ENCODE measurements at places on chromosomes 13 and 19. TPM values are rescaled to one million over a fixed set of nuclear protein-coding genes. Genes with fewer than 3 reads are reported as not detected.

UNC13A gene
- total RNA-seq, result 0.49 TPM

DNA sequence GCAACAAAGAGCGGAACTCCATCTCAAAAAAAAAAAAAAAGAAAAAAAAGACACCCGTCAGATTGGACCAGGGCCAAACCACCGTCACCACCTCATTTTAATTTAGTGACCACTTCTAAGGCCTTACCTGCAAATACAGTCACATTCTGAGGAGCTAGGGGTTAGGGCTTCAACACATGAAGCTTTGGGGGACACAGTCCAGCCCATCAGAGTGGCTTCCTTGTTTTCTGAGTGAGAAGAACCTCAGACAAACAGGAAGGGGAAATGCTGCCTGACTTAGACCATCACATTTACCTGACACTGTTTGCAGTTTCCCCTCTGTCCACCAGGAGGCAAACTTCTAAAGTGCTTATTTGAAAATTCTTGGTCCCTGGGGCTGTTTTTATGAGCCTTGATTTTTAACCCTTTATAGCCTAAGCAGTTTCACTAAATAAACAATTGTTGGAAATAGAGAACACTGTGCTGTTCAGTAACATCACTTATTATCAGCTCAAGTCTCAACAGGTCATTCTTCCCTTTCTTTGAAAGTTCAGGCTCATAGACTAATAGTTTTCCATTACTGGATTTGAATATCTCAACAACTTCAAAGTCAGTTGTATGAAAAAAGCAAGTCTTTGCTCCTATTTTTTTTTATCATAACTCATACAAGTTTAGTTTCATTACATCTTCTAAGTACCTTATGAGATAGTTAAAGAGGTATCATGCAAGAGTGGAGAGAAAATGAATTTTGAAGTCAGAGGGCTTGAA, 74.9 kb upstream of the WASF3 start:
- no peak overlapping the region for H3K27ac ChIP-seq
- no peaks in the 10 kb centered on the region for H3K36me3 ChIP-seq
- no peak overlapping the region for H3K4me3 ChIP-seq
- no peaks in the 10 kb centered on the region for H3K4me1 ChIP-seq

SLC10A2 gene
- not detected for total RNA-seq

- H3K4me1 ChIP-seq, result no peaks in the 10 kb centered on the region
- H3K27ac ChIP-seq, result no peak overlapping the region
- H3K27me3 ChIP-seq, result no peaks in the 10 kb centered on the region
- DNase-seq, result no peak
- H3K36me3 ChIP-seq, result no peaks in the 10 kb centered on the region
Observed at GRCh38 chr13:34044041-34044440, 226.1 kb downstream of the RFC3 start.

- no peak overlapping the region for H3K4me3 ChIP-seq
- no peaks in the 10 kb centered on the region for H3K36me3 ChIP-seq
- H3K4me1 ChIP-seq, result peaks cover 87% of the 10 kb centered on the region
- H3K27me3 ChIP-seq, result no peaks in the 10 kb centered on the region
- no peak overlapping the region for H3K27ac ChIP-seq
Observed at GRCh38 chr13:98557937-98558792, 18.7 kb downstream of the STK24 start.

DNA sequence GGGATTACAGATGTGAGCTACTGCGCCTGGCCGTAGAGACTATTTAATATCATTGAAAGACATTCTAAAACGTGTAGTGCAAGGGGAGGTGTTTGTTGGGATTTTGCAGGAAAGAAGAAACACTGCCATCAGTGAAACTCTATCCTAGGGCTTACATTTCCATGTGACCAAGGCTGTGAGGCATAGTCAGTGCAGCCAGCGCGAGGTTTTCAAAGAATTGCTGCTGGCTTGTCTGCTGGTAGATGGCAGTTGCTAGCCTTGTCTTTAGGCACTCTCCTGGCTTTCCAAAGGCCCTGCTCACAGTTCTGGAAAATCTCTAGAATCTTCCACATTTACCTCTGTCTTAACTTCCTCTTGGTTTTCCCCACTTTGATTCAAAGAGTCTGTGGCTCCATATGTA, 77.5 kb downstream of the GPC6 start:
- DNase-seq, result no peak
- no peaks in the 10 kb centered on the region for H3K36me3 ChIP-seq
- no peak overlapping the region for H3K4me3 ChIP-seq

GRCh38 chr13:91167706-91168385, 179.6 kb upstream of the MIR17HG start:
- no peak overlapping the region for H3K4me3 ChIP-seq
- no peak for DNase-seq
- H3K27ac ChIP-seq, result no peak overlapping the region
- no peaks in the 10 kb centered on the region for H3K36me3 ChIP-seq
- H3K4me1 ChIP-seq, result no peaks in the 10 kb centered on the region

SCAF1 gene
- total RNA-seq, result 20.4 TPM

VAV1 gene
- 5.9 TPM for total RNA-seq

GRCh38 chr19:16258440-16258903, 60.8 kb downstream of the AP1M1 start:
- no peaks in the 10 kb centered on the region for H3K36me3 ChIP-seq
- H3K4me3 ChIP-seq, result no peak overlapping the region
- no peak for DNase-seq

GRCh38 chr19:43286786-43287185, 17.5 kb upstream of the PSG9 start:
- H3K4me3 ChIP-seq, result no peak overlapping the region
- H3K4me1 ChIP-seq, result no peaks in the 10 kb centered on the region
- H3K27ac ChIP-seq, result no peak overlapping the region
- DNase-seq, result no peak

DNA sequence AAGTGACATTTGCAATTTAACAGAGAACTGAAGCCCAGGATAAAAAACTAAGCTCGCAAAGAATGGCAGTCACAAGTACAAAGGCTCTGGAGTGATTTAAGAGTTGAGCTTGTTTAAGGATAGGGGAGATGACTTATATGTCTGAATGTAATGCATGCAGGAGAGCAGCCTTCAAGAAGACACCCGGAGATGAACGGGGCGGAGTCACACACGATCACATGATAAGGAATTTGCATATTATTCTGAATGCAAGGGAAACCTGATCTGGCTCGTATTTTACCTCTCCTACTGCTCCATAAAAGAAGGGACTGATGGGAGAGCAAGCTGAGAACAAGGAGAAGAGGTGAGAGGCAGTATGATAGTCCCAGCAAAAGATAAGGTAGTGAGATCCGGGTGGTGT, 12.9 kb downstream of the TBC1D4 start:
- no peaks in the 10 kb centered on the region for H3K27me3 ChIP-seq
- no peaks in the 10 kb centered on the region for H3K36me3 ChIP-seq
- DNase-seq, result no peak
- H3K4me3 ChIP-seq, result no peak overlapping the region
- no peak overlapping the region for H3K27ac ChIP-seq
- peaks cover 24% of the 10 kb centered on the region for H3K4me1 ChIP-seq

DNA sequence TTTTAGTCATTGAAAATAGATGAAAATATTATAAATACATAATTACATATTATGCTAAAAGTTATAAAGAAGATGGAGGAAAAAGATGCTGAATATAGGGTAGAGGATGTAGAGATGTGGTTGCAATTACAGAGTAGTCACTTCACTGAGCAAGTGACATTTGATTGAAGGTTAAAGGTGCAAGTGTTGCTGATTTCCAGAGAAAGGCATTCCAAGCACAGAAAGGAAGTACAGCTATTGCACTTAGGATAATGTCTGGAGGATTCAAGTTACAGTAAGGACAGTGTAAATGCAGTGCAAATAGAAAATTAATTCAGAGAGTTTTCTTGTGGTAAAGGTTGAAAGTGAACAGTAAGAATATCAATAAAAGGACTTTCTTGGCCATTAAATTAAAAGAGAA, 1721.8 kb downstream of the PCDH9 start:
- H3K4me3 ChIP-seq, result no peak overlapping the region
- no peaks in the 10 kb centered on the region for H3K27me3 ChIP-seq
- no peaks in the 10 kb centered on the region for H3K36me3 ChIP-seq
- no peaks in the 10 kb centered on the region for H3K4me1 ChIP-seq

GRCh38 chr13:97986835-97987234, 33.4 kb downstream of the IPO5 start:
- no peaks in the 10 kb centered on the region for H3K27me3 ChIP-seq
- no peak overlapping the region for H3K27ac ChIP-seq
- H3K36me3 ChIP-seq, result peaks cover 61% of the 10 kb centered on the region
- H3K4me1 ChIP-seq, result no peaks in the 10 kb centered on the region

DNA sequence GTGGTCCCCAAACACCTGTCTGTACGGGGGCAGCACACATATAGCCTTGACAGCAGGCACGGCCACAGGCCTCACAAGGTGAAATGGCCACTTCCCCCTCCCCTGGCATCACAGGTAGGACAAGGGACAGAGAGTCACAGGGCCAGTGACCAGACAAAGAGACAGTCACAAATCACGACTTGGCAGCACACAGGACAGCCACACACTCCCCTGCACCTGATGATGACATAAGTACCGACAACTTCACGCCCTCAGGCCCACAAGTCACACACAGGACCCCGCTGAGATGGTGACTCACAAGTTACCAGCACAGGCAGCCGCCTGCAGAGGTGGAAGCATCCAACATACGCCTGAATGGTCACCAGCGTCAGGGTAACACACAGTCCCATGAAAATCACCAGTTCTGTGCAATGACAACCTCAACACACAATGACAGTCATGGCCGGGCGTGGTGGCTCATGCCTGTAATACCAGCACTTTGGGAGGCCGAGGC, 16.5 kb downstream of the TYK2 start:
- no peaks in the 10 kb centered on the region for H3K4me1 ChIP-seq
- H3K27me3 ChIP-seq, result no peaks in the 10 kb centered on the region
- H3K27ac ChIP-seq, result no peak overlapping the region
- DNase-seq, result no peak
- no peaks in the 10 kb centered on the region for H3K36me3 ChIP-seq
- H3K4me3 ChIP-seq, result no peak overlapping the region

MYO9B gene
- 100 TPM for total RNA-seq

GRCh38 chr19:58357481-58358145, 4.3 kb upstream of the A1BG start:
- H3K36me3 ChIP-seq, result no peaks in the 10 kb centered on the region
- peak overlapping the region; percentile 41 for H3K4me3 ChIP-seq
- DNase-seq, result no peak
- peaks cover 31% of the 10 kb centered on the region for H3K4me1 ChIP-seq
- no peak overlapping the region for H3K27ac ChIP-seq

RAB3A gene
- total RNA-seq, result 5.6 TPM

MBNL2 gene
- total RNA-seq, result 63.1 TPM

GRCh38 chr19:35689836-35690235, 14.5 kb upstream of the ZBTB32 start:
- no peaks in the 10 kb centered on the region for H3K4me1 ChIP-seq
- H3K27ac ChIP-seq, result no peak overlapping the region
- H3K27me3 ChIP-seq, result no peaks in the 10 kb centered on the region

DNA sequence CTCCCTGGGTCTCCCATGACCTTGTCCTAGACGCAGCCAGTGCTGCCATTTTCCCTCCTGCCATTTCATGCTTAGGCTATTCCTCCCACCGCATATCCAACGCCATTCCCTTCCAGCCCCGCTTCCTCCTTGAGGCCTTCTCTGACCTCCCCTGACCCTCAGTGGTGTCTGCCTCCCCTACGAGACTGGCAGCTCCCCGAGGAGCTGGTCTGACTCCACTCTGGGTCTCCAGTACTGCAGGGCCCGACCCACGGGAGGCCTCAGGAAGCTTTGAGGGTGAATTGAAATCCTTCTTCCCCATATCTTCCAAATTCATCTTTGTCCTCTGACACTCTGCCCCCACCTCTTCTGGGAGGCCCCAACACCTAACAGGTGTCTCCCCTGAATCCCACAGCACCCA, 708 bp downstream of the KLK15 start:
- no peaks in the 10 kb centered on the region for H3K27me3 ChIP-seq
- no peaks in the 10 kb centered on the region for H3K36me3 ChIP-seq
- no peak overlapping the region for H3K4me3 ChIP-seq
- no peak for DNase-seq

DNA sequence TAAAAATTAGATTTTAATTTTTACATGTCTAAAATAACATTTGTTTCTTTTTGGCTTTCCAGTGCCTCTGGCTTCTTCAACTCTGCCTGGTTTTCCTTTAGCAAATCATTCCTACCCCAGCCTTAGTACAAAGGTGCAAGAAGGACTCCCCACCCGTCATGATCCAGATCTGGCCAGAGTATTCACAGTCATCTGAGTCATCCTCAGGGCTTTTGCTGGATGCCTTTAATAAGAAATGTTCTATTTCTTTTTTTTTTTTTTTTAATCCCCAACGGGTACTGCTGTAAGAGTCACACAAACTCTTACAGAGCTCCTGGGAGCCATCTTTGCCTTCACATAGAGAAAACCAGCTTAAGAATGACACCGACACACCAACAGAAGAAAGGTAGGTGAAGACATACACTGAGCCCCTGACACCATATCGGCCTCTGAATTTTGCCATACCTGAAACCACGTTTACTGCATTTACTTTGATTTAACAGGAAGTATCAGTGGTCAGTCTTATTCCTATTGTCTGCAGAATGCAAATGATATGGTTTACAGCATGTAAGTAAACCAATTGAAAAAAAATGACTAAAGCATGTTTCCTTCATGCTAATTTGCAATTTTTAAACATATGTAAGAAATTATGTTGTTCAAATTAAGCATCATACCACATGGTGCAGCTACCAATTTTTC, 184.4 kb downstream of the NALCN start:
- no peaks in the 10 kb centered on the region for H3K4me1 ChIP-seq
- no peaks in the 10 kb centered on the region for H3K36me3 ChIP-seq
- H3K27me3 ChIP-seq, result no peaks in the 10 kb centered on the region
- no peak for DNase-seq
- no peak overlapping the region for H3K4me3 ChIP-seq

ZNF177 gene
- total RNA-seq, result 0.98 TPM

GRCh38 chr19:46762245-46762890, 16.1 kb upstream of the STRN4 start:
- H3K4me3 ChIP-seq, result no peak overlapping the region
- peaks cover 35% of the 10 kb centered on the region for H3K4me1 ChIP-seq
- DNase-seq, result no peak
- no peaks in the 10 kb centered on the region for H3K36me3 ChIP-seq
- H3K27me3 ChIP-seq, result no peaks in the 10 kb centered on the region
- H3K27ac ChIP-seq, result peak overlapping the region; percentile 79

ZNF441 gene
- 7.1 TPM for total RNA-seq

- DNase-seq, result no peak
- H3K36me3 ChIP-seq, result no peaks in the 10 kb centered on the region
- no peak overlapping the region for H3K4me3 ChIP-seq
- no peaks in the 10 kb centered on the region for H3K27me3 ChIP-seq
- no peaks in the 10 kb centered on the region for H3K4me1 ChIP-seq
Observed at GRCh38 chr19:33997690-33998089, 174.6 kb upstream of the LSM14A start.

DNA sequence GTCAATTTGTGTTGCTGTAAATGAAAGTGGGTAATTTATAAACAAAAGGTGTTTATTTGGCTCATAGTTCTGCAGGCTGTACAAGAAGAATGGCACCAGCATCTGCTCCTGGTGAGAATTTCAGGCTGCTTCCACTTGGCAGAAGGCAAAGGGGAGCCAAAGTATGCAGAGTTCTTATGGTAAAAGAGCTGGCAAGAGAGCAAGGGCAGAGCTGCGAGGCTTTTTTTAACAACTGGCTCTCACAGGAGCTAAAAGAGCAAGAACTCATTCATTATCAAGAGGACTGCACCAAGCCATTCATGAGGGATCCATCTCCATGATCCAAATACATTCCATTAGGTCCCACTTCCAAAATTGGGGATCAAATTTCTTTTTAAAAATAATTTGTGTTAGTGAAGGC, 1712.7 kb downstream of the SLITRK5 start:
- H3K36me3 ChIP-seq, result no peaks in the 10 kb centered on the region
- no peak for DNase-seq
- H3K4me3 ChIP-seq, result no peak overlapping the region
- no peaks in the 10 kb centered on the region for H3K27me3 ChIP-seq
- no peak overlapping the region for H3K27ac ChIP-seq
